ENCODE measurements at places on chromosomes 6 and 20.

DNA sequence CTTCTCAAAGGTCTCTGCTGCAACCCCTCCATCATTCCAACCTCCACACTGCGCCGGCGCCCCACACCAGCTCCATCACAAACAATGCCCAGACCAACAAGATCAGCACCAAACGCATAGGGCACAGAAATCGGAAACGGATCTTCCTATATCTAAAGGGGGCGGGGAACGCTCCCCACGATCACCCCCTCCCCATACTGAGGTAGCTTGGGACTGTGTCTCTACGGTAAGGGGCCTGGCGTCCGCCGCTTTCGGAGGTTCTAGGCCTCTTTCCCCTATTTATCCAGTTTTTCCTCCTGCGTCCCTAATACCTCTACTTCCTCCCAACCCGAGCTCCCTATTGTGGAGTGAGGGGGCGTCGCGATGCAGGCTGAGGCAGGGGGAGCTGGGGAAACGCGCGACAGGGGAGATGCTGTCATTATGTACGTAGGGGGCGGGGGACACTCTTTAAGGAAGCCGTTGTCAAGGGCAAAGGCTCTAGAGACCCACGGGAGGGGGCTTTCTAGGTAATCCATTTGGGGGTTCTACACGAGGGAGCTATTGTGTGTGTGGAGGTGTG lies 909 bp downstream of the DNAAF9 start:
- no peak for DNase-seq

GRCh38 chr6:41098366-41098765 lies 25.6 kb downstream of the NFYA start:
- DNase-seq, result no peak

GRCh38 chr6:40419946-40420728 lies 167.0 kb downstream of the LRFN2 start:
- DNase-seq, result no peak

- DNase-seq, result no peak
Measured at GRCh38 chr20:28562510-28562898, 2695.0 kb upstream of the DEFB115 start.

GRCh38 chr20:8145246-8146168 lies 13.4 kb downstream of the PLCB1 start:
- no peak for DNase-seq

DNA sequence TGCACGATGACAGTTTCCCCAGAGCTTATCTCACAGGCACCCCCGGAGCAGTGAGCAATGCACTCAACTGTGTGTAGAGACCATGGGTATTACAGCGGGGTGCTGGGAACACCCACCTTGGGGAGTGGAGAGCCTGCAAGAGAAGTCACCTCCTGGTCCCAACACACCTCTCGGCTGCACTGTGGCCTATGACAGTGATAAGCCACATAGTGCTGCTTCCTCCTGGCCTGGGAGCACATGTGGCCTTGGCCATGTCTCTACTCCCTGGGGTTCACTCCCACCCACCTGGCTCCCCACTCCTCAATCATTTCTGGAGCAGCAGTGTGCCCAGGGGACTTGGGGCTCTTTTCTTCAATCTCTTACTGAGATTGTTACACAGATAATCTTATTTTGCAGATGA lies 77.0 kb downstream of the SLC24A3 start:
- DNase-seq, result no peak

DNA sequence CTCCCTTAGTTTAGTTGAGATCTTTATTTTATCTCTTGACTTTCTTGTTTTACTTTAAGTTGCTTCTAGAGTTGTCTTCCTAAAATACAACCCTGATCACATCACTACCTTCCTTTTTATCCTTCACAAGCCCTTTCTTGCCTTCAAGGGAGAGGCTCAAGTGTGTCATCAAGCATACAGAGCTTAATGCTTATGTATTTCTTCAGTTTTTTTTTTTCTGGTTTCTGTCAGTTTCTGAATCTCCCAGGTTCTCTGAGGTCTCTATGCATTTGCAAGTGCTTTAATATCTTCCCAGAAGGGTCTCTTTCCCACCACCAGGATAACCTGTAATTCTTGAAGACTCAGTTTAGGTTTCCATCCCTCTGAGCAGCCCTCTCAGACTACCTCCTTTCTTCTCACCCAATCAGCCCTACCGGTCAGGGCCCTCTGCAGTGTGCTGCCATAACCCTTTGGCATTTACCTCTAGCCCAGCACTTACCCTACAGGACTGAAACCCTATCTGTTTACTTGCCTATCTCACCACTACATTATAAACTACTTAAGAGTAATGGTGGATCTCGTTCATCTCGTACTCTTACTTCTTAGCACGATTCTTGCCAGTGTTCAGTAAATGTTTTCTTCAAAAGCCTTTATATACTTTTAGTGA lies 36.9 kb downstream of the EYA4 start:
- no peak for DNase-seq

- no peak for DNase-seq
Measured at GRCh38 chr6:106648651-106649308, 19.4 kb downstream of the QRSL1 start.

GRCh38 chr6:42165016-42165415 lies 8.1 kb upstream of the GUCA1A start:
- DNase-seq, result no peak

DNA sequence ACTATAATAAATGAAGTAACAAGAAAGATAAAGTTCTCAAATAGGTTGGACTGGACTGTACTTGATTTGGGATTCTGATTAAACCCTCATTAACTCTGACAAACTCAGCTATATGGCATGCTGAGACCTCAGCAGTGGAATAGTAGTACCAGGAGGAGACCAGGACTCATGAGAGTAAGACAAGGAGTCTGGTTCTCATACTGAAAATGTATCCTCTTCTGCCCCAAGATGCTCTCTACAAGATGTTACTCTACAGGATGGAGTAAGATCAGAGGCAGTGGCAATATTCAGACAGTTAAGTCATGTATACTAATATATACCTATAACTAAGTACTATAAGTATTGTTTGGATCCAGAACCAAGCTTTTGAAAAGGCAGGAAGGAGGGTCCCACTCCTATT lies 31.9 kb upstream of the SYNCRIP start:
- DNase-seq, result no peak

- DNase-seq, result no peak
Measured at GRCh38 chr20:61942526-61942925, 123.2 kb downstream of the TAF4 start.

GRCh38 chr6:161369339-161369738 lies 95.5 kb upstream of the AGPAT4 start:
- peak; percentile 83 for DNase-seq

- DNase-seq, result no peak
Measured at GRCh38 chr6:75863001-75863400, 114.0 kb downstream of the MYO6 start.

GRCh38 chr20:38791940-38792339 lies 13.6 kb upstream of the PPP1R16B start:
- no peak for DNase-seq
